Left ventricle myocardium superior (tissue), 1 donor: ENCODE measurements at places on chromosomes 1 and 21. TPM values are rescaled to one million over a fixed set of nuclear protein-coding genes. Genes with fewer than 3 reads are reported as not detected.

FBLIM1 gene
- total RNA-seq = 100 TPM

DNA sequence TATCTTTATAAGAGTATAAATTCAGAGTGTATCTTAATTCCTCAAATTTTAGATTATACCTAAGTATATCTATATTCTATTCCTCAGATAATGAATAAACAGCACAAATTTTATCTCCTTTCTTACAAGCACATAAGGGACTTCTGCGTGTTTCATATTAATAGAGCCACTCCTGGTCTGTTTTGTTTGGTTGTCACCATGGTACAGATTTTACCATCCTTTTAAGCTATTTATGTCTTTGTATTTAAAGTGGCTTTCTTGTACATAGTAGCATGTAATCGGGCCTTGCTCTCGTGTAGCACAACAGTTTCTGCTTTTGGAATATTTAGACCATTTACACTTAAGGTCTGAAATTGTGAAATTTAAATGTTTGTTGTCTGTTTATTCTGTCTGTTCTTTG is 52.6 kb upstream of the SLC35A3 start:
- DNase-seq = no peak

LMX1A gene
- not detected for total RNA-seq

PBXIP1 gene
- 60.4 TPM for total RNA-seq

- DNase-seq = no peak
Observed at GRCh38 chr1:54415991-54416390, 9.8 kb upstream of the SSBP3 start.

LRRC3 gene
- 2.1 TPM for total RNA-seq
